ENCODE measurements at places on chromosomes 2 and 18. TPM values are rescaled to one million over a fixed set of nuclear protein-coding genes. Genes with fewer than 3 reads are reported as not detected.

Gene PLGLB2
- not detected for total RNA-seq

Gene RUFY4
- total RNA-seq: not detected

Gene CFC1
- total RNA-seq: 0.52 TPM

Gene C2orf66
- total RNA-seq: not detected

Gene TTR
- total RNA-seq: not detected

Gene CYTIP
- total RNA-seq: not detected

Gene POMC
- 4.4 TPM for total RNA-seq

DNA sequence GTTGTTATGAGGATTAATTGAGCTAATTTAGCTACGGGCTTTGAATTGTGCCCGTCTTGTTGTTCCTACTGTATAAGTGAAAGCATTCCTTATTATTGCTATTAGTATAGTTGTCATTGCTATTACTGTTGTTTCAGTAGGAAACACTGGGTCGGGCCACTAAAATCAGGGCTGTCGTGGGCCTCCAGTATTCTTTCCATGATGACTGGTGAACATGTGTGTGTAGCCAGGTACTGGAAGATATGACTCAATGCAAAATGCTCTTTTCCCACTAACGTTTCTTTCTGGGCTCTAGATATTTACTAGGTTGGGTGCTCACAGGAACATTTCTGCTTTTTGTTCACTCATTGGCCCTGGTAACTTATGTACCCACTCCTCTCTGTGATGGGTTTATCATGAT, 4.9 kb downstream of the TTL start:
- DNase-seq: no peak

DNA sequence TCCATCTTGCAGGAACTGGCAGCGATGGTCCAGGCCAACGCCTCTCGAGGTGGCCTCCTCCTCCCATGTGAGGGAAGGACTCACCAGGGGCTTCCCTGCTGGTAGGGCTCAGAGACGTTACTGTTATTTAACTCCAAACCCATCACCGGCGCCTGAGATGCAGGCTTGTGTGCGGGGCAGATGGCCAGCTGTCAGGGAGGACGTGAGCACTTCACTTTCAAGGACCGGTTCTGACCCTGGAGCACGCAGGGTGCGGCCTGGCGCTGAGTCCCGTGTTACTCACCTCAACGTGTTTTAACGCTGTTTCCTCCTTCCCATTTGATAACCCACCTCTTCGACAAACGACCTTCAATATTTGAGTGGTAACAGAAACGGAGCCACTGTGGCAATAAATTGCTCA, 350.2 kb downstream of the ZNF516 start:
- DNase-seq: no peak

DNA sequence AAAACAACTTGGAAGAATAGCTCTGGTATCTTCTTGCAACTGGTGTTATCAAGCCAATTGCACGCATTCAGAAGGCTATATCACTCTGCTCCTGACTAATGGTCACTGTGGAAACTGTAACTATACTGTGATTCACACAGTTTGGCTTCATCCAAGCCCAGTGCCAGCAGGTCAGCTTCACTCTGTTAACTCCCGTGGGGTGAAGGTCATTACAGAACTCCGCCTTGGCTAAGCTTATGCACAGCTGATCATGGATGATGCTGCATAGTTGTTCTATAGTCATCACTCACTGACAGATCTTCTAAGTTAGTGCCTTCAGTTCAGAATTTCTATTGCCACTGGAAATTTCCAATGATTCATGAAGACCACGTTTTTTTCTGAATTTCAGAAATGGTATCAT, 497.2 kb upstream of the NETO1 start:
- no peak for DNase-seq

DNA sequence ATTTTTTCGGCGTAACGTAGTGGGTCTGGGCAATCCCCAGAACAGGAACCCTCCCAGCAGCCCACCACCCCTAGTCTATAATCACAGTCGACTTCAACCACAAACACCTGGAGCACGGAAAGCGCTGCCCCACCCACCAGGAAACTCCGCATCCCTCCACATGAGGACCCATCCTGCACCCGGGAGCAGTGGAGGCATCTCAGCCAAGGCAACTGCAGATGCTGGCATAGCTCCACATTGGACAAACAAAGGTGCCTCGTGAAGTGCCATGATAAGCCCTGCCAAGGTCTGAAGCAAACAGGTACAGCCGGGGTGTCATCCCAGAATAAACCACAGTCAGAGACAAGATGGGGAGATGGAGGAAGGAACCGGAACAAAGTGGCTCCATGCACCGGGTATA, 24.3 kb upstream of the COPS8 start:
- no peak for DNase-seq

GRCh38 chr2:55364189-55365055, 55.2 kb downstream of the CCDC88A start:
- DNase-seq: no peak

DNA sequence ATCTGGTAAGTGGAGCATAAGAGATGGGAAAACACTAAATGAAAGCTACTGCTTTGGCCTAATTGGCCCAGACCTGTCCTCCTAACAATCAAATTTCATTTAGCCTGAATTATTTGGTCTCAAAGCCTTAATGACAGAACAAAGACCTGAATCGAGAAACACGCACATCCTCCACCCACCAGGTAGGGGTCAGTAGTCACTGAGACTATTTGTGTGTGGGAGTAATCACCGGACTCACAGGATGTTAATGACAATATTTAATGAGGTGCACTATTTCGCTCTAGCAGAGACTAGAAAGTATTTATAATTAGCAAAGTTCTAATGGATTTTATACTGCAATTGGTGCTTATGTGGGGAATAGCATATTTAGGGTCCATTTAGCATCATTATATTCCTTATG, 68.1 kb downstream of the RBM43 start:
- no peak for DNase-seq

DNA sequence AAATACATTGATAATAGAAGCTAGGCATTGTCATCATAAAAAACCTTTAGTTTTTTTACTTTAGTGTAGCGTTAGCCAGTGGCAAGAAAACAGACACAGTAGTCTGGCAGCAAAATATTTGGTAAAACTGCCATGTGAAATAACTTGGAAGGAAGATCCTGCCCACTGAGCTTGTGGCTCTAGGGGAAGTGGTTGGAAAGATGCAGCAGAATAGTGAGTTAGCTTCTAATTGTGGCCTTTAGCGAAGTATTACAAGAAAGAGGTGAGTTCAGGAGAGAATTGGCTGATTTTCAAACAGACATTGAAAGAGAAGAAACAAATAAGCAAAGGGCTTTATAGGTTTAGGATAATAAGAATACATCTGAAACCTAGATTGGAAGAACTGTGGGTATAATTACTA, 1887.8 kb upstream of the CELF4 start:
- no peak for DNase-seq

DNA sequence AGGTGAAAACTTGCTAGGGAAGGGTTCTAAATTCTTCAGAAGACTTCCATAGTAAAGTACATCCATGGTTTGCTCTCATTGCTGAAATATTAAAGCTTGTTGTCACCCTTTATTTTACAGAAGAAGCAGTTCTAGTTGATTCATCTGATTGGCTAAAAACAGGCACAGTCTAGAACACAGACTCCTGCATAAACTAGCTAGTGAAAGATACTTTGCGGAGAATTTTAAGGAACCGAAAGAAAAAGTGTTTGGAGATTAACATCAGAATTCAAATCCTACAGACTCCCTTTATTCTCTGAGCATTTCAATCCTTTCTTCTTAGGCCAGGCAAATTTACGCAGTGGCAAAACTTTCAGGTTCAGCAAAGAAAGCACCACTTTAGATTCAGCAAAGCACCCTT, 1076.5 kb upstream of the ZEB2 start:
- no peak for DNase-seq

- no peak for DNase-seq
These were observed 33.9 kb downstream of the ACKR3 start for GRCh38 chr2:236603361-236604015.

DNA sequence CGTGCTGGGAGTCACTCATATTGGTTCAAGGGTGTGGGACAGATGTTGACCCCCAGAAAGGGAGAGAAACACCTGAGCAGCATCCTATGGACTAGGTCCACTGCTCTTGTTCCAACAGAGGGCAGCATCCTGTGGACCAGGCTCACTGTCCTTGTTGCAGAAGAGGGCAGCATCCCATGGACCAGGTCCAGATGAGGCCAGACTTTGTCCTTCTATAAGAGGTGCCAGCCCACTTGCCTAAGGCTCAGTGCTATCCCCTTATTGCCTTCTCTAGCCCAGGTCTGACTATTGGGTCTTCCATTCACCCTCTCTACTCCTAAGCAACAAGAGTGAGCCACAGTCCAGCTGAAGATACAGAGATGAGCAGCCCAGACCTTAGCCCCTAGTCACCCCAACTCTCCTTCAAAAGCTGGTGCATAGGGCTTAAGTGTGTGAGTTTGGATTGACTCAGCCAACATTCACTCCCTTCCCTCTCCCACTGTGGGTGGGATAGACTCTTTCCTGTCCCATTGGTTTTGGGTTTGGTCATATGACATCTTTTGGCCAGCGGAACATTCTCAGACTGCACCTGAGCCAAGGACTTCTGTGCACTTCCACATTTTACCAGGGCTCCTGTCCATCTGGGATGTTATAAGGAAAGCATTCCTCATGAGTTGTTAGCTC, 132.4 kb upstream of the GPC1 start:
- peak; percentile 12 for DNase-seq

DNA sequence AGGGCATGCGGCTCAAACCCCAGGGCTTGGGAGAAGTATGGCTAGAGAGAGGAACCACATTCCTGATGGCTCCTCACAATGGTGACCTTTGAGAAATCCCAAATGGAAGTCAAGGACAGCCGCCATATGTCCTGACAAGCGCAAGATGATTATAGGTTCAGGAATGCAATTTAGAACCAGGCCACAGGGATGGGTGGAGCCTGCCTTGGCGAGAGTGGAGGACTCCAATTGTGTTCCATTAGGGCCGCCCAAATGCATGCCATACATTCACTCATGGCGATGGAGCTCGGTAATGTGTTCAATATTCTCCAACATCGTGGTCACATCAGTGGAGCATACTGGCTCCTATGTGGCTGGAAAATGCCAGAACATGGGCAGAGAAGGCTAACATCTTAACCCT, 662.9 kb upstream of the ID2 start:
- DNase-seq: no peak

DNA sequence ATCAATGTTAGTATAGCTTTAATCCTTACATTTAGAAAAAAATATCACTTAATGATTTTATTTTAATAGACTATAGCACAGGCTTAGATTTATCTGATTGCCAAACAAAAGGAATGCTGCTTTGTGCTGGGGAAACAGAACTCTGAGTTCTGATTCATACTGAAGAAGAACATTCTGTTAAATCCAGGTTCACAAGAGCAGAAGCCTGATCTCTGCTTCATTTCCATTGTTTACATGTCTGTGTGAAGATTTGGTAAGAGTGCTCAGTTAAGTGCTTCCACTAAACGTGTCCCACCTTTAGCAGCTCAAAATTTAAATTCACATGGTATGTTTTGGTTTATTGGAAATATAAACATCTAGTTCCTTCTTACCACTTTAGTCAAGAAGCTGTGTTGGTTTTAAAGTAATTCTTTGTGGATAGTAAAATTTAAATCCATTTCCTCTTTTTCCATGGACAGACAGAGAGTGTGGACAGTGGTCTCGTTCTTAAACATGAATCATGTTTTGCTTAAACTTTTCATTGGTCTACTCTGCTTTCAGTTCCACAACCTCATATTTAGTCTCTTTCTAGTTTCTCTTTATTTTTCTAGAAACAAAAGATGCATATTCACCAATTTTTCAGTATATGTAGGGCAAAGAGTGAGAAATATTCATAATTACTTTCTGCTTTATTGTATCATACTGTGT, 59.1 kb downstream of the NYAP2 start:
- no peak for DNase-seq

DNA sequence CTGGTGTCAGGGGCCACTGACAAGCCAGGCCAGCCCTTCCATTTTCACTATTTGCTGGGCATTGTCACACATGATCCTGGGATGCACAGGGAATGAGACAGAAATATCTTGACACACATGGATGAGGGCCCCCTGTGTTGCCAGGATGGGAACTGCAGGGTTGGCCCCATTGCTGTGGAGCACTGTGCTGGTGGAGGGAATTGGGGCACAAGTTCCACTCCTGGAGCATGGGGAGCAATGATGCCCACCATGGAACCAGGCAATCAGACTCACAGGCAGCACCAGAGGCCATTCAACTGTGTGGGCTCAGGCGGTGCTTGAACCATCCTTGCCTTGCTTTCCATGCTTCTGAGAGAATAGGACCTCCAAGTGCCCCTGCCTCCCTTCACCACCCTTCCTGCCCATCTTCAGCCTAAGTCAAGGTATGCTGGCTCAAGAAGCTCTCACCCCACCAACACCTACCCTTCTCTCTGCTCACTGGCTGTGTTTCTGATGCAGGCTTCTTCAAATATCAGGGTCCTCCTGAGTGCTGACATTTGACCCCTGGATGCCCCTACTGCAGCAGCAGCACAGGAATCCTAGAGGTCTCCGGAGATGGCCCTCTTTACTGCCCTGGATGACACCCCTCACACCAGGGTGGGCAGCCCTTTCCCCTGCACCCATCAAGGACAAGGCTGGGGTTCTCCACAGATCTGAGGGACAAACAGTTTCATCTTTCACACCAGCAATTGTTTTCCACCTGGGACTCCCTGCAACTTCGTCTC, 11.0 kb downstream of the ADRA2B start:
- DNase-seq: no peak

DNA sequence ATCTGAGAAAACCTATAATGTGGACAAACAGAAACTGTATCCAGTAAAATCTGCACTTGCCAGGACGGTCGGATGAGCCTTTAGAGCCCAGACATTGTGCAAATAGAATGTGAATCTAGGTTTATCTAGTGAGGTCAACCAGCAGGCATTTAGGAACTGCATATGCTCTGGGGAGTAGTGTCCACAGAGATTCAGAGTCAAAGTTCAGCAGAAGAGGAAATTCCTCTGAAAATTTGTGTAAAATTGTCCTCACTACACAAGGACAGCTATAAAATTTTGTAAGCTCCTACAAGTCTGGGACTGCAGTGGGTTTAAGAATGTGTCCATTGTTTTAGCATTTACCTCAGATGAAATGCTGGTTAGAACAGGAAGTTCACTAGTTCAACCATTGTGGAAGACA, 9.8 kb upstream of the NDUFV2 start:
- DNase-seq: no peak

DNA sequence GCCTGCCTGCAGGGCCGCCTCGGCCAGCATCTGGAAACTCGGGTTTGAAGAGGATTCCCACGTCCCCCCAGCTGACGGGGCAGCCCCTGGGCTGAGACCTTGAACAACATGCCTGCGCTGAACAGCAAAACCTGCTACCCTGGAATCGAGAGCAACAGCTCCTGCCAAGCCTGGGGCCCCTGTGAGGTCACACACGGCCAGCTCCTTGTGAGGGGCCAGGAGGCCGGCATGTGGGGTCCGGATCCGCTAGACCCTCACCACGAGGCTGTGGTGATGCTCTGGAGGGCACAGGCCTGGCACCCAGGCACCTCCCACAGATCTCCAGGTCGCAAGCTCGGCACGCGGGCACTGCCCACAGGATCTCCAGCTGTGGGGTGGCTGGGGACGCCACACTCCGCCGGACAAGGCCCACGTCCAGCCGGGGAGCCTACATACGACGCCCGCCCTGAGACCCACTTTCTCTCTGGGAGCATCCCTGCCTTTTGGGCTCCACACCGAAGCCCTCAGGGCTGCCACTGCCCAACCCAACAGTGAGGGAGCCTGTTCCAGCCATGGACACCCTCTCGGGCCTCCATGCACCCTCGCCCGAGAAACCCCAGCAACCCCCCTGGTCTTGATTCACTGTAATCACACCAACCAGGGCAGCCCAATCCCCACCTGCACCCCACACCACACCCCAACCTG, 34.1 kb downstream of the SLC66A2 start:
- DNase-seq: no peak

All from H7 (cell line).